ENCODE measurements at places on chromosomes 11 and 22.
A peak's percentile ranks its signal among the peaks of the same experiment; 100 is the strongest.

DNA sequence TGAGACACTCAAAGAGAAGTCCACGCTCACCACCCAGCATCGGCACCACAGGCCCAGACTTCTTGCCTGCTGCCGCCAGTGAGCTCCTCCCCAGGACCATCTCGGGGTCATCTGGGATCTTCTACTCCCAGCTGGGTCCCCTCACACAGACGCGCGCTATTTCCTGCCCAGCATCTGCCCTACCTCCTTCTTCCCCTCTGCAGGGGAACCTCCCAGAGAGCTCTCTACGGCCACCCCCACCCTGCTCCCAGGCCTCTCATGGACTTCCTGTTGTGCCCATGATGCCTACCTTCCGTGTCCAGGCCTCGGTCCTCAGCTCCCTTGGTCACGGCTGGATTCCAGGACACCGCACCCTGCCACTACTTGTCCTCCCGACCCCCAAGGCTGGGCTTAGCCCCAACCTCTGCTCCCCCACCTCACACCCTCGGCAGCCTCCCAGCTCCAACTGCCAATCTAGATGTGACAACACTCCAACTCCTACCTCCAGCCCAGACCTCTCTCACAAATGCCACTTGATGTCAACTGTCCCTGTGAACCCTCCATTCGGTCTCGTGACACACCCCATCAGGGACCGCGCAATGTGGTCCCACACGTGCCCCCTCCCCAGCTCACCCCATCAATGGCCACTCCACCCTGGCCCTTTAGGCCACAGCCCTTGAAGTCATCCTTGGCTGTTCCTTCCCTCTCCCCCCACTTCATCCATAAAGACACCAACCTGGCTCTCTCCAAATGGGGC is 45.3 kb downstream of the SGSM3 start:
- DNase-seq: no peak

DNA sequence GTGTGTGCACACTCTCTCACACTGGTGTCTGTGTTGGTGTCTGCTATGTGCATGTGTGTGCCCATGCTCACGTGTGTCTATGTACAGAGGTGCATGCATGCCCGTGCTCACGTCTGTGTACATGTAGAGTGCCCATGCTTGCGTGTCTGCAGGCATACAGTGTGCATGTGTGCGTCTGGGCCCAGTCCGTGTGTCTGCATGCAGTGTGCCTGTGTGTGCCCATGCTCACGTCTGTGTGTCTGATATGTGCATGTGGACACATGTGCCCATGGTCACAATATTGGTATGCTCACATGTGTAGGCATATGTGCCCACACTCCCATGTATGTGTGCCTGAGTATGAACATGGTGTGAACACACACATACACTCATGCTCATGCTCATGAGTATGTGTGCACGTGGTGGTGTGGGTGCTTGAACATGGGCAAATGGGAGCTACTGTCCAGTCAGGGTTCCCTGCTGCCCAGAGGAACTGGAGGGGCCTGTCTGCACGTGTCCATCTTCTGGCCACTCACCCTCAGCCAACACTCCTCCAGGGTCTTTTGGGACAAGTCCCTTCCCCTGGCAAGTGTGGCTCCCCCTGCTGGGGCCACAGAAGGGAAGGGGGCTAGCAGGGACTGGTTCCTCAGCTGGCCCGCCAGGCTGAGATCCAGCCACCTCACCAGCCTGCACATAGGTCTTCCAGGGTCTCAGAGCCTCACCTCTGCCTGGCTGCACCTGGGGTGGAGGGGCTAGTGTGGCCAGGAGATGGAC is 7.3 kb upstream of the TBX1 start:
- DNase-seq: no peak

GRCh38 chr11:68974421-68975194 is 6.2 kb downstream of the MRGPRD start:
- DNase-seq: peak; percentile 41

- no peak for DNase-seq
Measured at GRCh38 chr11:85628771-85629341, 463 bp downstream of the TMEM126B start.

DNA sequence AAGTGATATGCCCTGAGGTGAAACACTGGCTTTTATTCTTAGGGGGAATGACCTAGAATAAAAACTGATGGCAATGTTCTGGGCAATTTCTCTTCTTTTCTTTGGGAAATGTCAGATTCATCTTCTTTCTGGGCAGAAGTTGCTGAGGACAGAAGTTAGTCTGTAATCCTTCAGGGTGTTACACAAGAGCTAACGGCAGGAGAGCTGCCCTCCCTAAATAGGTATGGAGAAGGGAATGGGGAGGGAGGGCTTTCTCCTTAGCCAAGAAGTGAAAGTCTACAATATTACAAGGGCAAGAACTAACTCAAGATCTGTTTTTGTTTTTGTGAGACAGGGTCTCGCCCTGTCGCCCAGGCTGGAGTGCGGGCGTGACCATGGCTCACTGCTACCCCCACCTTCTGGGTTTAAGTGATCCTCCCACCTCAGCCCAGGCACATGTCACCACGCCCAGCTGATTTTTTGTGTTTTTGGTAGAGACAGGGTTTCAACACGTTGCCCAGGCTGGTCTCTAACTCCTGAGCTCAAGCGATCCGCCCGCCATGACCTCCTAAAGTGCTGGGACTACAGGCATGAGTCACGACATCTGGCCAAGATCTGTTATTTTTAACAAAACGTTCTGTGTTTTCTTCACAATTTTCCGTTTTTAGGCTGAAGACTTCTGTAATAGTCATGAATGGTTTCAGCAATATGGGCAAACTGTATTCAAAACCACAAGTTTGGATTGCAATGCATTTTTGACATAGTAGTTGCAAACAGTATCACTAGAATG is 7.2 kb downstream of the PIWIL4 start:
- DNase-seq: no peak

GRCh38 chr11:79441461-79441875 is 638 bp upstream of the TENM4 start:
- DNase-seq: no peak

DNA sequence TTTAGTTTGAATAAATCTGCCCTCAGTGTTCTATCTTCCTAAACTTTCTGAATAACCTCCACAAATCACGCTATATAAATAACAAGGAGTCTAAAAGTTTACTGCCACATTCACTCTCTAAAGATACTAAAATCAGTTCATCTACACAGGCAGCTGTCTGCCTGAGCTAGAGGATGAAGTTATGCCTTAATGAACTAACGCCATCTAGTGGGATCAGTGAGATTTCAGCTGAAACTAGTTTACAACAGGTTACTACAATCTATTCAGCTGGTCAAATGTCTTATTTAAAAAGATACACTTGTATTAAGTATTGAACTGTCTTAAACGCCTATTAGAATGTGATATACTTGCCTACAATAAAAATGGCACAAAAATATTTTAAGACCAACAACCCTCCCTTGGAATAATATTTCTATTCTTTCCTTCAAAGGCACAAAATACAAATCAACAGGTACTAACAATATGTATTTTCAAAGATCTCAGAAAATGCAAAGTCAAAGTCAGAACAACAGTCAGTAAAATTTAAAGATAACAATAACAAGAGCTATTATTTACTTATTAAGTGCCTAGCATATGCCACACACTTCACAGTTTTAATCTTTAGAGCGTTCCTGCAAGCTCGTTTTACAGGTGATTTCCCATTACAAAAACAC is 84.1 kb downstream of the LARGE2 start:
- DNase-seq: peak; percentile 66

DNA sequence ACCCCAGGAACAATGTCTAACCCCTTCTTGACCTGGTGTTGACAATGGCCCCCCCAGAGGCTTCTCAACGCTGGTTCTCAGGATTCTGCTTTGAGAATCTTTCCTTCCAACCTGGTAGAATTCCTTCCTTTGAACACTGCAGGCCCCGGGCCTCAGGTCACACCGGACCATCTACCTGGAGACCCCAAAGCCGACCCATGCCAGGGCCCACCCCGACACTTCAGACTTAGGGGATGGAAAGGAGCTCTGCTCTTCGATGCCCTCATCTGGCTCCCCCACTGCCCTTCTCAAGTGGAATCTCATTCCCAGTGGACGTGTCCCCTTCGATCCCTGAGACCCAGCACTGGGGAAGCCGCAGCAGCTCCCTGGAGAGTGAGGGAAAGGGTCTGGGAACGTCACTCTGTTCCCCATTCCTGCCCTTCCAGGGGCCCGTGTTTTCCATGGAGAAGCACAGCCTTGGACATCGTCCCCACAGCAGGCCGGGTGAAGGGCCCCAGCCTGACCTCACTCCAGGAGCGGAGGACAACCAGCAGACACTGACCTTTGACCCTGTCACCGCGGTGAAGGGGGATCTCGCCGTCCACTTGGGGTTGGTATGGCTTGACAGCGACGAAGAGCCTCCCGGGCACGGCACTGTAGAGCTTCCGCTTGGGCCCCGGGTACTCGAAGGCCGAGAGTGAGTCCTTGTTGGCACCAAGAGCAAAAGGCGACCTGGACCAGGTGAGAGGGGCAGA is 408.3 kb downstream of the CTTN start:
- DNase-seq: no peak

DNA sequence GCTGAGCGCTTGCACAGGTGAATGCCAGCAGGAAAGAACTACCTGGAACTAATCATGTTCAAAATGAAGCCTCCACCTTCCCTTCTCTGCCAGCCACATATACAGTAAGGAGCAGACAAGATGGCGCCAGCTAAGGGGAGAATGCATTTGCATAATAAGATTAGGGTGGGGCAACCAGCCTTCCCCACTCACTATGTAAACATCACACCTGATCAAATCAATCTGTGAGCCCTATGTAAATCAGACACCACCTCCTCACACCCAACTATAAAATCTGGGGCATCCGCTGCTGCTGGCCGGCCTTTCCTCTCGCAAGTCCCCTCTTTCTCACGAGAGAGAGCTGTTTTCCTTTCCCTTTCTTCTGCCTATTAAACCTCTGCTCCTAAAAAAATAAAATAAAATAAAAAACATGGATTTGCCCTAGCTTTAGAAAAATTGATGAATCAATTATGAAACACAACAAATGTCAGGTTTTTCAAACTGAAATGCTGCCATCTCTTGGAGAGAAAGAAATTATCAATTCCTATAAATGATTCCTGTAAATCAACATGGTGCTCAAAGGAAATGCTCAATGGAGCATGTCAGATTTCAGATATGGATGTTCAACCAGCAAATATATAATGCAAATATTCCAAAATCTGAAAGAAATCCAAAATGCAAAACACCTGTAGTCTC is 108.9 kb downstream of the SGSM3 start:
- DNase-seq: no peak

GRCh38 chr11:44740967-44741366 is 14.2 kb downstream of the TSPAN18 start:
- DNase-seq: no peak

- peak; percentile 32 for DNase-seq
Measured at GRCh38 chr11:43738600-43739409, 58.3 kb downstream of the HSD17B12 start.

DNA sequence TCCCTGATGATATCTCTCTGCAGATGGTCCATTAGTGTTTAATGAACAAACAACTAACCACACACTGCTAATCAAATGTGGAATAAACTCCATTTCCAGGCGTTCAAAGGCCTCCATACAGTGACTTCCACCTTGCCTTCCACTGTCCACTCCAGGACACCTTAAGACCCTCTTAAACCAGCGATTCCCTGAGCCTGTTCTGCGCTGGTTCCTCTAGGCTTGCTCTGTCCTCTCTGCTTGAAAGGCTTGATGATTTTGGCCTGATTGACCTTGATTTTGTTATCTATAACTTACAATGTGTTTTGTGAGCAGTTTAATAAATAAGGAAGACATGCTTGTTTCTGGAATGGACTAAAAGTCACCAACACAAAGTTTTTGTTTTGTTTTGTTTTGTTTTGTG is 12.0 kb downstream of the OVCH2 start:
- no peak for DNase-seq

DNA sequence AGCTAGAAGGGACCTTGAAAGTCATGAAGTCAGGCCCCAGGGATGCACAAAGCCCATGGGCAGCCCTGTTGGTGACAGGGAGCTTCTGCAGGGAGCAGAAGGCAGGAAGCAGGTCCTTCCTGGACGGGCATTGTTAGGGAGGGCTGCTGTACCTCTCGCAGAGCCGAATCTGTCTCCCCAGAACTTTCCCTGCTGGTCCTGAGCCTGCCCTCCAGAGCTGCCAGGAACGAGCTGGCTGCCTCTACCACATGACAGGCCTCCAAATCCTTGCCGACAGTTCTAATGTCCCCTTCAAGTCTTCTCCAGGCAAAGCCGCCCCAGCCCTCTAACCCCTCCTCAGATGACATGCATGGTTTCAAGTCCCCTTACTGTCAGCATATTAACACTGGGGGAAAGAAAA is 20.1 kb downstream of the SYT7 start:
- DNase-seq: no peak

GRCh38 chr11:128878455-128878854 is 11.4 kb upstream of the KCNJ1 start:
- no peak for DNase-seq

- DNase-seq: no peak
Measured at GRCh38 chr22:43262990-43263644, 76.2 kb upstream of the TTLL12 start.

DNA sequence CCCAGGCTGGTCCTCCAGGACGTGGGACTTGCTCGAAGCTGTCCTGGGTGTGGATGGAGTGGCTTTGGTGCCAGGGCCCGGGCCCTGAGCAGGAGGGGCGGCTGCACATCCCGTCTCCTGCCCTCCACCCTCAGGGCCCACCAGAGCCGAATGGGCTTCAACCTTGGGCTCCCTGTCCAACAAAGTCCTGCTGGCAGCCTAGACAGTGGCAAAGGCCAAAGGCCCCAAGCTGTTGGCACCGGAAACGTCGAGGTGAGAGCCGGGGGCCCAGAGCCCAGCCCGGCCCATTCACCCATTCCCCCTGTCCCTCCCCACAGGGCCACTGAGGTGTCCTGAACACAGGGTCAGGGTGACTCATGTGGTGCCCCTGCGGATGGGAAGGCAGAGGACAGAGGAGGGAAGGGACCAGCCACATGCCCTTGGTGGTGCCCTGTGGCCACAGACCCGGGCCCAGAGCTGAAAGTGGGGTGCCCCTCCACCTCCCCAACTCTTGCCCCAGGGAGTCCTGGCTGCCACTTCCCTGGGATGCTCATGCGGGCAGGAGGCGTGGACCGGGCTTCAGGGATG is 9.1 kb downstream of the TSPAN32 start:
- DNase-seq: no peak

- no peak for DNase-seq
Measured at GRCh38 chr22:29517215-29517908, 36.2 kb downstream of the THOC5 start.

GRCh38 chr22:50570861-50571260 is 7.4 kb downstream of the CPT1B start:
- DNase-seq: no peak

GRCh38 chr11:28228196-28228895 is 120.2 kb downstream of the METTL15 start:
- DNase-seq: peak; percentile 1

DNA sequence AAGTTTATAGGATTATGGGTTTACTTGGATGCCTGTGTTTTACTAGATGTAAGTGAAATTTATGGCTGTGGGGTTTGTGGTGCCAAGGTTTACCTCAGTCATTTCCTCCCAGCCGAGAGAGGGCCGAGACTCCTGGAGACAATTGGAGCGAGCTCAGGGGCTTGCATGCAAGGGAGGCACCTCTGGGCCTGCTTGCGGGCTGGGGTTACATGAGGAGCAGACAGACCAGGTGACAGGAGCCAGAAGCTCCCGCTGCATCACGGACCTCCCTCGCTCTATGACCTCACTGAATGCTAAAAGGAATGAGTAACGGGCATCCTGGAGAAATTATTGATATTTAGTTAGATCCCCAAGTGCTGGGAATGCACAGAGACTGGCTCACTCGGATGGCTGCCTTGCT is 275.2 kb upstream of the KIRREL3 start:
- DNase-seq: no peak

Measured in RWPE1 (cell line).